ENCODE measurements at places on chromosomes 3 and 15.

GRCh38 chr3:31086698-31087097 lies 192.2 kb upstream of the GADL1 start:
- DNase-seq, result no peak

DNA sequence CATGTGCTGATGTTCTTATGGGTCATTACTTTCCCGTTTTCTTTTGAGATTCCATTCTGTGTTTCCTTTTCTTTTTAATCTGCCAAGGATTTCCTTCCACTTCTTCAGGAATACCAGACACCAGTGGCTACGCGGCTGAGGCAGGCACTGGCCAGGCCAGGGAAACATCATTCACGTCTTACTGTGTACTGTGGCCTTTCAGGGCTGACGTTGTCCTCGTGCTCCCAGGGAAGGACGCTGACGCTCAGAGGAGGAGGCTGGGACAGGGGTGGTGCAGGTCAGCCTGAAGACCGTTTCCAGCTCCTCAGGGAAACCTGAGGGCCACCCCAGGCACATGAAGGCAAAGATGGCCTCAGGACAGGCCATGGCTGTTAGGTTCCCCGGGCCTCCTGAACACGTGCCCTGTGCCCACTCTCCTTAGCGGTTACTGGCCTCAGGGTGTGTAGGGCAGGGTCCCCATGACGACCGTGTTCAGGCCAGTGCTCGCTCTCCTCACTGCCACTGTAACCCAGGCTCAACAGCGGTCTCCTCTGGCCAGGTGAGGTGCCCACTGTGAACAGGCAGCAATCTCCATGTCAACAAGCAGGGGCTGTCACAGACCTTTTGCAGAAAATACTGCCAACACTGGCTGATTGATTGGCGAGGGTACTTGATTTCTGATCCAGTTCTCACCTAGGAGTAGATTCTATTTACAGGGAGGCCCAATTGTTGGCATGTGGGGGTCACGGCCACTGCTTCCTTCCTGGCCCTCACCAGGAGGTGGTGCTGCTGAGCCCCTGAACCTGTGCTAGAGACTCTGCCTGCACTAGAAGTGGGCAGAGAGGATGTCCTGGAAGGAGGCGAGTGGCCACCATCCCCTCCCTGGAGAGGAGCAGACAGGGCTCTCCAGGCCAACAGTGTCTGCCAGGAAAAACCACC lies 169.5 kb downstream of the ATP10A start:
- no peak for DNase-seq

DNA sequence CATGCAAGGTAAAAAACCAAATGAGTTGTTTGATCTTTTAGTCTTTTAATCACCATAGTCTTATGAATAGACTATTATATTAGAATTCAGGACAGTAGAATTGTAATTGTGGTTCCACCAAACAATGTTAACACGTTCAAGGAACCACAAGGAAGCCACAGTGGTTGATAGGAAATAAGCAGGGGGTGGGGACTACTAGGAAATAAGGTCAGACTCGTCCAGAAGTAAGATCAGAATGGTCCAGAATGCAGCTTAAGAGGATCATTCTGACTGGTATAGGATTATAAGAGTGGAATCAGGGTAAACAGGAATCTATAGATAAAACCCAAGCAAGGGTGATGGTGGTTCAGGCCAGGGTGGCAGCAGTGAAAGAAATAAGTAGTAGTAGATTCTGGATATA lies 7.5 kb downstream of the MYNN start:
- no peak for DNase-seq

GRCh38 chr3:17752436-17752835 lies 10.0 kb upstream of the TBC1D5 start:
- no peak for DNase-seq
